SK-N-SH (cell line): ENCODE measurements at places on chromosomes 1 and 21.

- H3K36me3 ChIP-seq: no peaks in the 10 kb centered on the region
- DNase-seq: no peak
- H3K27me3 ChIP-seq: no peaks in the 10 kb centered on the region
- no peaks in the 10 kb centered on the region for H3K4me1 ChIP-seq
- no peak overlapping the region for H3K4me3 ChIP-seq
Measured at GRCh38 chr1:240058049-240058448, 33.6 kb upstream of the FMN2 start.

- peaks cover 6% of the 10 kb centered on the region for H3K36me3 ChIP-seq
- H3K4me3 ChIP-seq: no peak overlapping the region
- DNase-seq: no peak
- H3K27me3 ChIP-seq: no peaks in the 10 kb centered on the region
- H3K27ac ChIP-seq: no peak overlapping the region
Measured at GRCh38 chr1:78691995-78692747, 42.5 kb downstream of the IFI44 start.

- H3K4me3 ChIP-seq: no peak overlapping the region
- H3K27me3 ChIP-seq: no peaks in the 10 kb centered on the region
- H3K36me3 ChIP-seq: peaks cover 14% of the 10 kb centered on the region
- no peak overlapping the region for H3K27ac ChIP-seq
- peaks cover 20% of the 10 kb centered on the region for H3K4me1 ChIP-seq
- peak; percentile 31 for DNase-seq
Measured at GRCh38 chr1:97632075-97632474, 288.8 kb downstream of the DPYD start.

DNA sequence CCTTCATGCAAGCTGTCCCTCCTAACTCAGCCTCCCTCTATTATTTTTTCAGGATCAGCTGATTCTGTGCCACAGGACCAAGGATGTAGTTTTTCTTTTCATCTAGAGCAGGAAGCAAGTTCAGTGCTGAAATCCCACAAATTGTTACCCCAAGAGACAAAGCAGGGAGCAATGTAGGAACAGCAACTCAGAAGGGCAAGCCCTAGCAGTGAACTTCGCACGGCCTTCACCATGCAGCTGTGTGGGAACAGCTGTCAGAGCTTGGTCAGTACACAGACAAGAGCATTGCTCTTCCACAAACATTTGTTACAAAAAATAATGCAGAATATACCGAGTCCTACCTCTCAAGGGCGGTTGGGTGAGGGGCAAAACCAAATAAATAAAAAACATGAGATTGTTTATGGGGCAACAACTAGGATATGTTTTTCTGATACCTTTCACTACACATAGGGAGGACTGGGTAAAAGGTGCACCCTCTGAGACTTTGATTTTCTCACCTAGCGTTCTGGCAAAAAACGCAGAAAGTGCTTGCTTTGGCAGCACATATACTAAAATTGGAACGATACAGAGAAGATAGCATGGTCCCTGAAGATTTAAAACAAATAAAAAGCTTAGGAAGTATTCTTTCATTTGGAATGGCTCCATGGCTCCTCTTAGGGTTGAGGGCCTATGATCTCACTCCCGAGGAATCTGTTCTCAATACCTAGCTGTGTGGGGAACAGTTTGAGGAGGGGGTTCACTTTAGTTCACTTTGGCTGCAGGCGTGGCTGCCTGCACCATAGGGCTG, 37.1 kb upstream of the ANGPTL7 start:
- no peaks in the 10 kb centered on the region for H3K27me3 ChIP-seq
- H3K4me1 ChIP-seq: 0 out of 2 replicates have a peak, but pooled peaks cover 4% of the 10 kb centered on the region
- no peak overlapping the region for H3K4me3 ChIP-seq
- no peak for DNase-seq
- no peak overlapping the region for H3K27ac ChIP-seq

DNA sequence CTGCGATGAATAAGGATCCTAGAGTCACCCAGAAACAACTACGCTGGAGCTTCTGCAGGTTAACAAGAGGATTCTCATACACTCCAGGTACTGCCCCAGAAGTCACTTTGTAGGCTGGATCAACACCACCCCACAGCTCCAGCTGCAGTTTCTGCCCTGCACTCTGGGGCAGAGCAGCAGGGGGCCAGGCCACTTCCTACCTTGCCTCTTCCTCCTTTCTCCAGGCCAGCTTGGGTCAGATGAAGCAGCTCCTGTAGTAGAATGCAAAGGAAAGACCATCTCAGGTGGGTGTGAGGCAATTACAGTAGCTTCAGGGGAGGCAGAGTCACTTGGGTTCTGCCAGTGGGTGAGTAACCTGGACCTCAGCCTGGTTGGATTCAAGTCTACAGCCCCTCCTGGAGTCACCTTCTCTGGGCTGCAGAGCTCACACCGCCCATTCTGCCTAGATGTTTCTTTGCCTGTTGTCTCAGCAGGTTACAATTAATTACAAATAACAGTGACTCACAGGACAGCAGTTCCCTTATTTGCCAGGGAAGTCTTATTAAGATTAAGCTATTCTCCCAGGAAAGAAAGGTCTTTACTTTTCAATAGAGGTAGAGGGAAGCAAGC, 24.4 kb upstream of the BCAR3 start:
- H3K4me1 ChIP-seq: peaks cover 40% of the 10 kb centered on the region
- no peaks in the 10 kb centered on the region for H3K36me3 ChIP-seq
- peak overlapping the region; percentile 27 for H3K27ac ChIP-seq
- no peaks in the 10 kb centered on the region for H3K27me3 ChIP-seq

DNA sequence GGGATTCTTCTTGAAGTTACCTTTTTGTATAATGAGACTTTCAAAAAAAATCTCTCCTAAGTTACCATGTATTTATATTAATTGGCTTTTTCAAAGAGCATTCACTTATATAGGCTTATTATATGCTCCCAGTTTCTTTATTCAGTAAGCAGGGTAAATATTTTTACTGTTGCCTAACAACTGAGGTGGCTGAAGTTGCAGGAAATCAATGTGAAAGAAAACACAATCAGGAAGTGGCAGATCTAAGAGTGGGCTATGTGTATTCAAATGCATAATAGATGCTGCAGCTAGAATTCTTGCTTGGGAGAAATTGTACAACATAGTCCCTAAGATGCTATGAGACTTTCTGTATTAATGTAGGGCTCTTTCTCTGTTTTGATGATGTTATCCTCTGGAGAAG, 606.9 kb downstream of the NUF2 start:
- H3K4me1 ChIP-seq: no peaks in the 10 kb centered on the region
- H3K36me3 ChIP-seq: no peaks in the 10 kb centered on the region
- H3K27ac ChIP-seq: no peak overlapping the region
- no peak for DNase-seq

DNA sequence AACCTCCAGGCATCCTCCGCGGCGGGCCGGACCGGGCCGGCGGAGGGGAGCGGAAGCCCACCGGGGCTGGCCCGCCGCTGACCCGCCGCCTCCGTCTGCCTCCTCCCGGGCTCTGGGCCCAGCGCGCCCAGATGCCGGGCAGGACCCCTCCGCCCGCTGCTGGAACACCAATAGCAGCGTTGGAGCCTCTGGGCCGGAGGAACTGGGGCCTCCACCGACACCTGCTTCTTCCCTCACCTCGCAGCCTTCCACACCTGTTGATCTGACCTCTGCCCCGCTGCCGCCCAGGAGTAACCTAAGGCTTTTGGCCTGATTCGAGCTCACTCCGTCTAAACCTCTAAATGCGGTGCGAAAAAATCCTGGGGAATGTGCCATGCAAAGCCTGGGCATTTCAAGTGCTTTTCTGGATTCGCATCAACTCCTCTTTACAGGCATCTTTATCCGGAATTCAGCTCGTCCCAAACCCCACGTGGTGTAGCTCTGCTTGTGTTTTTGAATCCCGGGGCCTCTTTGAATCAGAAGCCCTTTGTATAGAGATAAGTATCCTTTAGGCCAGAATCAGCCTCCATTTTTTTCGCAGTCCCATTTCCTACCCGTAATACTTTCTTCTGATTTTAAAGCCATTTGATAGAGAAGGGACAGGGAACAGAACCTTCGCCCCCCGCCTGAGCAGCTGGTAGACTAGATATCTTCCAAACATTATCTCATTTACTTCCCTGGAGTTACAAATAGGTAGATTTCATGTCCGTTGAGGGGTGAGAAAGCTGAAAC, 680 bp upstream of the CNN3 start:
- H3K36me3 ChIP-seq: peaks cover 13% of the 10 kb centered on the region
- peaks cover 24% of the 10 kb centered on the region for H3K4me1 ChIP-seq
- H3K27me3 ChIP-seq: no peaks in the 10 kb centered on the region
- peak; percentile 26 for DNase-seq
- peak overlapping the region; percentile 71 for H3K4me3 ChIP-seq
- peak overlapping the region; percentile 96 for H3K27ac ChIP-seq

GRCh38 chr1:183242556-183242955, 56.5 kb downstream of the LAMC2 start:
- H3K36me3 ChIP-seq: no peaks in the 10 kb centered on the region
- no peaks in the 10 kb centered on the region for H3K27me3 ChIP-seq
- DNase-seq: no peak

DNA sequence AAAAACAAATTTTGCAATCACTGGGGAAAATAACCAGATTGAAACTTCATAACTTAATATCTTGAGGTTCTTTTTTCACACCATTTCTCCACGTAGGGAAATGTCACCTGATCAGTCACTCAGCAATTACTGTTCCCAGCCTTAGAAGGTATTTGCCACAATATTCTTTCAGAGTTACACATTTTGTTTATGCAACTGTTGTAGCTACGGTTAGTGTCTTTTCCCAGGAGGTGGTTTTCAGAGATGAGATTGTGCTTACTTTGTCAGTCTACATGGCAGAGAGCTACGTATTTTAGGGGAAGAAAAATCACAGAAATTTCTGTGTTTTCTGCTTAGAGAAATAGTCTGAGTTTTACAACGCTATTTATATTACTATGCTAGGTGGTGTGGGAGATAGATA, 792.8 kb upstream of the B3GALT2 start:
- H3K4me3 ChIP-seq: no peak overlapping the region
- H3K36me3 ChIP-seq: no peaks in the 10 kb centered on the region
- H3K27me3 ChIP-seq: no peaks in the 10 kb centered on the region
- H3K27ac ChIP-seq: no peak overlapping the region
- no peak for DNase-seq
- no peaks in the 10 kb centered on the region for H3K4me1 ChIP-seq

- H3K27ac ChIP-seq: no peak overlapping the region
- H3K27me3 ChIP-seq: no peaks in the 10 kb centered on the region
- DNase-seq: no peak
- no peaks in the 10 kb centered on the region for H3K36me3 ChIP-seq
- 0 out of 2 replicates have a peak, but pooled peaks cover 5% of the 10 kb centered on the region for H3K4me1 ChIP-seq
Measured at GRCh38 chr1:45356186-45356585, 15.9 kb upstream of the MUTYH start.

GRCh38 chr1:4001461-4001860, 101.4 kb upstream of the C1orf174 start:
- no peak overlapping the region for H3K4me3 ChIP-seq
- no peaks in the 10 kb centered on the region for H3K4me1 ChIP-seq
- no peaks in the 10 kb centered on the region for H3K36me3 ChIP-seq
- no peak overlapping the region for H3K27ac ChIP-seq
- no peak for DNase-seq

DNA sequence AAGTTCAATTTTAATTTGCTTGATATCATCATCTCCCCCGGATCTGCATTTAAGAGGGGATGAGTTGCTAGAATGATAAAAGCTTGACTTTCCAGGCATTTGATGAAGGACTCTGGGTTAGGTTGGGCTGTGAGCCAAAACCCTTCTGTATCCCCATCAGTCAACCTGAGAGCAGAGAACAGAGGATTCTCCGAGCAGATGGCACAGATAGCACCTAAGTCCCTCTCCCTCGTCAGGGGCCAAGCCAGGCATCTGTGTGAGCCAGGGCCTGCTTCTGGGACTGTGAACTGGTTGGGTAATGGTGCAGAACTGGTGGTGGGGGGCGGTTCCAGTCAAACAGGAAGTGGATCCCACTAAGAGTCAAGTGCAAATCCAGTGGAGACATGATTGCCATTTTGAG, 205.8 kb downstream of the TNR start:
- DNase-seq: no peak
- no peak overlapping the region for H3K4me3 ChIP-seq
- no peaks in the 10 kb centered on the region for H3K27me3 ChIP-seq
- no peak overlapping the region for H3K27ac ChIP-seq
- H3K4me1 ChIP-seq: no peaks in the 10 kb centered on the region

GRCh38 chr1:42484382-42484781, 21.3 kb downstream of the CCDC30 start:
- H3K4me1 ChIP-seq: no peaks in the 10 kb centered on the region
- H3K27me3 ChIP-seq: no peaks in the 10 kb centered on the region
- no peak overlapping the region for H3K4me3 ChIP-seq
- no peak for DNase-seq
- H3K36me3 ChIP-seq: peaks cover 3% of the 10 kb centered on the region; the same call in 1 of the 2 replicates
- H3K27ac ChIP-seq: peak overlapping the region; percentile 63

DNA sequence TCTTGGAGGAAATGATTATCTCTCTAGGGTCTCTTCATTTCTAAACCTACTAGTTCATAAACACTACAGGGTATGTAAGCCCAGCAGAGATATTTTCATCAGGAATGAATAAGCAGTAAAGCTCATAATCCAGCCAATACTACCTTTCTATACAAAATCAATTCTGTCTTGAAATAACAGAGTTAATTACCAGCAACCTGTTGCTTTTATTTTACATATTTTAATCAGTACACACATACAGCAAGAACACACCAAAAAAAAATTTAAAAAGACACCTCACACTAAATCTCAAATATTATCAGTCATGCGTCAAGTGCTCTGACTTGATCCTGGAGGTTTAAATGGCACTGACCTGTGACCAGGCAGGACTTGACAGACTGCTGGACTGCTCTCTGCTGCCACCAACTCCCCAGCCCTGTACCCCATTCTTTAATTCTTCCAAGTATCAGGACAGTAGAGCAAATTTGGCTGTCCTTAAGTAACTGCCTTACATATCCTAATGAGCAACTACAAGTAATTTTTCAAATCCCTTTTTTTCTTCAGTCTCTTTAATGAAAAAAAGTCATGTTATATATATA, 98.5 kb downstream of the CDC42BPA start:
- DNase-seq: no peak
- no peak overlapping the region for H3K27ac ChIP-seq
- no peak overlapping the region for H3K4me3 ChIP-seq
- no peaks in the 10 kb centered on the region for H3K36me3 ChIP-seq
- peaks cover 4% of the 10 kb centered on the region; the same call in 1 of the 2 replicates for H3K4me1 ChIP-seq

DNA sequence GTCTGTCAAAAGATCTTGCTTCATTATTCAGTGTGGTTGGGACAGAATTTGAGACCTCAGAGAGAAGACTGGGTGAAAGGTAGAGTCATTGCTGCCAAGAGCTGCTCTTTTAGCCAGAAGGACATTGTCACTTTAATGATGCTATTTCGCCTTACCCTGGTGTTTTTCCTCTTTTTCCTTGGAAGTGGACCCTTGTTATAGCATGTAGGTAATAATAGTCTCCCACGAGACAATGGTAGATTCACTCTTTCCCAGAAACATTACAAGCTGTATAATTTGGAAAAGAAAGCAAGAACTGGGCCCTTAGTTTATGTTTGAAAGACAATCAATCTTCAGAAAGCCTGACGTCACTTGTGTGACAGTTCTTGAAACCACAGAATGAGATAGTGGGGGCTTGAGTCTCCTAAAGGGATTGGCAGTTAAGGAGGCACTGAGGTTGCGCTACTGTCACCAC, 3.8 kb downstream of the SERTAD4 start:
- peaks cover 37% of the 10 kb centered on the region for H3K4me1 ChIP-seq
- peak overlapping the region; percentile 87 for H3K27ac ChIP-seq
- no peaks in the 10 kb centered on the region for H3K27me3 ChIP-seq
- no peak overlapping the region for H3K4me3 ChIP-seq

GRCh38 chr1:72280131-72280530, 2.2 kb downstream of the NEGR1 start:
- no peaks in the 10 kb centered on the region for H3K27me3 ChIP-seq
- DNase-seq: no peak
- H3K4me3 ChIP-seq: no peak overlapping the region
- H3K27ac ChIP-seq: no peak overlapping the region
- H3K36me3 ChIP-seq: no peaks in the 10 kb centered on the region

- H3K27me3 ChIP-seq: no peaks in the 10 kb centered on the region
- no peak overlapping the region for H3K4me3 ChIP-seq
- DNase-seq: no peak
Measured at GRCh38 chr1:208349694-208350330, 105.6 kb upstream of the PLXNA2 start.
